ENCODE measurements at places on chromosomes 12 and 14.
A peak's percentile ranks its signal among the peaks of the same experiment; 100 is the strongest.

DNA sequence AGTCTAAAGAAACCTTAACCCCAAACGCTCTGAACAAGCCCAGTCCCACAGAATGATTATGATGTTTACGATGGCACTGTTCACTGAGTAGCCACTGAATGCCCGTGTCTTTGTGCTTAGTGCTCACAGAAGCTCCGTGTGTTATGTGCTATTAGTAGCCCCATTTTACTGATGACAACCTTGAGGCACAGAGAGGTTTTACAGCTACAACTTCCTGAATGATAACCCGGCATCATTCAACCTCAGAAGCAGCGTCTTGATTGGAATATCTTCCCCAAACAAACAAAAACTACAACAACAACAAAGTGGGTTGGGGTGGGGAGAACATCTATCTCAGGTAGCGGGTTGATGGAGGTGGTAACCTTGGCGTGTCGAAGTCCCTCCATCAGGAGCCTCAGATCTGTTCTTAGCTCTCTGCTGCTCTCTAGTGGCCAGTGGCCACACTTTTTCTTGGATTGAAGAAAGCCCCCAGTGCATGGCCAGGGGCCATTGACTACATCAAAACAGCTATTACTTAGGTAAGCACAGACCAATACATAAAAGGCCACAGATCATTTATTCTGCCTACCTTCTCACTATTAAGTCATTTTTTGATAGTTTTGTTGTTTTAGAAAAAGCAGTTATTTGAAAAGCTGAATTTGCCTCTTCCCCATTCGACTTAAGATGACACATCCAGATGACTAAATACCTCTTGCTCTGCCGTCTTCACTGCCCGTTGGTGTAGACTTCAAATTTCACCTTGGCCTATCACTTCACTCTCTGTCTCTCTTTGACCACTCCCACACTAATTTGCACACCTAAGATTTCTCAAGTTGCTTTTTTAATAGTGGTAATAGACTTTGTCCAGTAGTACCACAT, 376.9 kb downstream of the GALC start:
- peak; percentile 19 for DNase-seq

GRCh38 chr12:111405859-111406473, at the start of gene SH2B3:
SH2B3 (plus strand) TSS chr12:111405923; CDS start chr12:111418146, 12,223 bp downstream.
- peak; percentile 71 for DNase-seq

DNA sequence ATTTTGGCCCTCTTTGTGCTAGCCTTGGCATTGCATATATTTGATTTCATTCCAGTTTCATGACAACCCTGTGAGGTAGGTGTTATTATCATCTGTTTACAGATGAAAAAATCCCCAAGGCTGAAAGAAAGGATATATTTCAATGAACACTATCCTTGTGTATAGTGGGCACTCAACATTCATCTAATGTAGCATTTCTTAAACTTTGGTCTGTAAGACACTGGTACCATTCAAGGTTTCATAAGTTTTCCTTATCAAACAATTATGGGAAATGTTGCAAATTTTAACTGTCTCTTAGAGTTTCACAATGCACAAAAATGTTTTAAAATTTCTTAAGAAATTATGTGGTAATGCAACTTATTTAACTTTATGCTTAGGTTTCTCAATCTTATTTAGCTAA, 44.3 kb downstream of the ATP23 start:
- DNase-seq = no peak

GRCh38 chr12:95150501-95150900, 66.8 kb downstream of the FGD6 start:
- DNase-seq = no peak

DNA sequence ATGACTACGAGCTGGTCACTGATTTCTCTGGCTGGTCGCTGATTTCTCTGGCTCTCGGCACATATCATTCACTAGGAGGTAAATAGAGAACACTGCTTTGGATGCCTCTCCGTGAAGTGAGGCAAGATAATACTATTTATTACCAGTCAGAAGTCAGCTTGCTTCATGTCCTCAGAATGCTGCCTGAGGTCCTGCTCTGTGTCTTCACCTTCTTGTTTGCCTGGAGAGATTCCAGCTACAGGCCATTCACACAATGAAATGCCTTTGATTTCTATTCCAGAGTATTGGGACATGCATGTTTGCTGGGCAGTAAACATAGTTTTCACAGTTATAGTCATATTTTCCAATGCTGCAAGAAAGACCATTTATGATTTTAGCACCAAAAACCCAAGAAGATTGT, 106.7 kb downstream of the AEBP2 start:
- no peak for DNase-seq

DNA sequence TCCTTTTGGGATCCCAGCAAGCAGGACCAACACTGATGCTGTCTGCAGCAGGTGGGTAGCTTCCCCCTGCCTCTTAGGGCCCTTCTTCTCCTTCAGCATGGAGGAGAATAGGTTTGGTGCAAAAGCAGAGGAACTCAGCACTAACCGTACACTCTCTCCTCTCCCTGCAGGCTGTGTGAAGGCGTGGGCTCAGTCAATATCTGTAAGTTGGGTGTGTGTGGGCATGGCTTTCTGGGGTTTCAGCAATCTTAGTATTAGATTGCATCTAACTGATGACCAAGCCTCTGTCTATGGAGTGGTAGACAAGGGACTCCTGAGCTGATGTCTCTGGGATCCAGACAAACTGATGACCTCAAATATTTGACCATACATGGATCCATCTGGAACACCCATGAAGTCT, 14.3 kb downstream of the KRT85 start:
- no peak for DNase-seq

DNA sequence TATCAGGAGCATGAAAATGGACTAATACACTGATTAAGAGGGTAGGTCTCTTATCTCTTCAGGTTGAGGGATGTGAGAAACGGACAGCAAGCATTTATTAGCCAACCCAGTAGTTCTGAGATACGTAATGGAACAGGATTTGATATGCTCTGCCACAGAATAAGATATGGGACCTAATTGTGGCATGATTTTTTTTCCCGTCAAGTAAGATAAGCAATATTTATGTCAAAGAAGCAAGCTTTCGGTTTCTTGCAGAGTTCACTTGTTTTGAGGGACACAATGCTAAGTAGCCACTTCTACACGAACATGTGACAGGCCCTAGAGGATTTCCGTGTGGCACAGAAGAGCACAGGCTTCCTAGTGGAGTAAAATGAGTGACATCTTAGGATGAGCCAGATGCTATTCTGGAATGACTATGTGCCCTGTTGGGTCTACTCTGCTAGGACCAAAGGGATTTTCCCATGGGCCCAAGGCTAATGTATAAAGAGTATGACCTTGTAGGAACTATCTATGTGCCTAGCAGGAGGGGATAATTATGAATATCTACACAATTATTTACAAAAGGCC, 57.9 kb downstream of the SLC38A1 start:
- no peak for DNase-seq

GRCh38 chr14:89255852-89256251, 161.2 kb downstream of the FOXN3 start:
- no peak for DNase-seq

DNA sequence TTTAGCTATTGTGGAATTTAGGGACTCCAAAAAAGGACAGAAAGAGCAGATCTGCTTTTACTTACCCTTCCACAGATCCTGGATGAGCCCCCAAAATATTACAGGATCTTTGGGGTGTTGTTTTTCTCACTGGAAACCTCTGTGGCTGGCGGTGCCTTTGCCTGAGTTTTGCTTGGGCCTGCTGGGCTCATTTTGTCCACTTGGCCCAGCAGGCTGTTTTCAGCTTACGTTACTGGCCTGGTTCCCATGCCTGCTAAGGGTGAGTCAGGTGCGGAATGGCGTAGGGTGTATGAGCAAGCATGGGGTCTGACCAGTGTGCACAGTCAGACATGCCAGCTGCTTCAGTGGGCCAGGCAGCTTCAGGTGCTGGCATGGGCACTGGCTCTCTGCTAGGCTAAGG, 45.8 kb downstream of the HSD17B6 start:
- no peak for DNase-seq

DNA sequence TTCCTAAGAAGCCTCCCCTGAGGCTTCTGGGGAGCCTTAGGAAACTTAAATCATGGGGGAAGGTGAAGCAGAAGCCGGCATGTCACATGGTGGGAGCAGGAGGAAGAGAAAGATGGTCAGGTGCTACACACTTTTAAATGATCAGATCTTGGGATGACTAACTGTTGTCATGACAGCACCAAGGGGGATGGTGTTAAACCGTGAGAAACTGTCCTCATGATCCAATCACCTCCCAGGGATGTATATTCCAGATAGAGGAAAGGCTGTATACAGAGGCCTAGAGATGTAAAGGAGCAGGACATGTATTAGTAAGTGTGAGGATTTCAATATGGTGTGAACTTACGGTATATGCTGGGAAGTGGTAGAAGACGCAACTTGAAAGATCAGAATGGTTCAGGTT, 121.1 kb downstream of the CAND1 start:
- no peak for DNase-seq

DNA sequence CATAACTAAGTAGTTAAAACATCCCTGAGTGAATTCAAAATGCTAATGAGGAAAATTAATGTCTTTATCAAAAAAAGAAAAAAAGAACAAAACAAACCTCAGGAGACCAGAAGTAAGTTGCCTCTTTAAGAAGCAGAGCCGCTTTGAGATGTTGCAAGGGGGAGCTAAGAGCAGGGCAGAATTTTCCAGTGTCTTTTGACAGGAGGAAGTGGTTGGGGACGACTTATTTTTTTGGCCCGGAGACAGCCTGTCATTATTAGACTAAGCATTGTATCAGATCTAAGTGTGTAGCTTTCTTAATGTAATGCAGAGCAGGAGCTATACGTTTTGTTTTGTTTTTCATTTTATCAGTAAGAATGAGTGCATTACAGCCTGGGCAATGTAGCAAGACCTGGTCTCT, 206.6 kb downstream of the CACNA1C start:
- no peak for DNase-seq

DNA sequence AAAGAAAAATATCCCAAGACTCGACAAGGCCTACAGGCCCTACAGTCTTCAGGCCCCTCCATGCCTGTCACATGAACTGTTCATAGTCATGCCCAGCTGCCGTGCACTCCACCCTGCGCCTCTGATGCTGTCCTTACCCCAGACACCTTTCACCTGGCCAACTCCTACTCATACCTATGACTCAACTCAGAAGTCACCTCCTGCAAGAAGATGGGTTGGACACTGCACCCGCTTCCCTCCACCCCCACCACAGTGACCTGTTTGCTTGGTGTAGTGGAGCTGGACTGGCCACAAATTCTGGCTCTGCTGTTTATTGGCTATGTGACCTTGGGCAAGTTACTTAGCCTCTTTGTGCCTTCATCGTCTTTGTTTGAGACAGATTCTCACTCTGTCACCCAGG, 56.2 kb downstream of the PHETA1 start:
- DNase-seq = peak; percentile 15
